ENCODE measurements at places on chromosomes 6 and 20.

GRCh38 chr6:28090917-28091586 is 10.7 kb downstream of the ZNF165 start:
- DNase-seq = peak; percentile 48

GRCh38 chr6:133916650-133917151 is 27.8 kb downstream of the TCF21 start:
- peak; percentile 90 for DNase-seq

GRCh38 chr6:21924002-21924401 is 330.5 kb downstream of the SOX4 start:
- no peak for DNase-seq

DNA sequence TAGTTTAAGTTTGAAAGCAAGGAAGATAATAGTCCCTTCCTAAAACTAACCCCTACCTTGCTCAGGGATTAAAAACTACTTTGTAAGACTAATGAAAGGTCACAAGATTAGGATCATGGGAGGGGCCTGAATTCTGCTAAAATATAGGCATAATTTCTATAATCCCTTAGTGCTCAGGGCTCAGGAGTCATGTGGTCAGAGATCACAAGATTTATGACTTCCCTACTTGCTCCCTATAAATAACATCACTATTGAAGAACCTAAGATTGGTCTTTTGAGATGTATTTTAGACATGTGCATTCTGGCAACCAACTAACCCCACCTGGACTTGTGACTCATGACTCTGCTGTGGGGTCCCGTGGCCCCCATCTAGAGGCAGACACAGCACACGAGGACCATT is 81.1 kb downstream of the STMND1 start:
- DNase-seq = peak; percentile 18

GRCh38 chr6:130376936-130377335 is 11.1 kb downstream of the TMEM200A start:
- no peak for DNase-seq

GRCh38 chr6:3778701-3779573 is 27.4 kb upstream of the PXDC1 start:
- DNase-seq = no peak

- DNase-seq = no peak
Observed at GRCh38 chr20:51560550-51561307, 18.2 kb upstream of the NFATC2 start.

DNA sequence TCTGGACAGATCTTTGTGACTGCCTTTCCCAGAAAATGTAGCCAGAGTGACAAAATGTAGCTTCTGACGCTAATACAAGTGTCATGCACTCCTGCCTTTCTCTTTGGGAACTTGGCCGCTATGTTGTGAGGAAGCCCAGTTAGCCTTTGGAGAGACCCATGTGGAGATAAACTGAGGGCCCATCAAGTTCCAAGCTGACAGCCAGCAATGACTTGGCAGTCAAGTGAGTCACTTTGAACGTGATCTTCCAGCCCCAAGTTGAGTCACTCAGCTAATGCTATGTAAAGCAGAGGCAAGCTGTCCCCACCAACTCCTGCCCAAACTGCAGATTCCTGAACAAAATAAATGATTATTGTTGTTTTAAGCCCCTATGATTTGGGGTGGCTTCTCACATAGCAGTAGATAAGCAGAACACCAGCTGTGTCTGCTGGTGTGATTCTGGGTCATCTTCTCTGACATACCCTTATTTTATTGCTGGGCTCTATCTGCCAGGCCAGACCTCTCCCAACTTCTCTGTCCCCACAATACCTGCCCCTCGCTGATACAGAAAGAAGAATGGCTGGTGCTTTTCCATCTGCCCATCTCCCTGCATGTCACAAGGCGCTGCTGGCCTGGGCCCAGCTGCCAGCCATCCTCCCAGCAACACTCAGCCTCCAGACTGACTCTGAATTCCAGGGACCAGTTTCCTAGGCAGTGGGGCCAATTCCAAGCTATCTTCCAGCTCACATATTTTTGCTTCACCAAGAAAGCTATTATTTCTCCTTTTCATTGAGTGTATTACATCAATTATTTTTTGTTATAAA is 274.8 kb downstream of the LRFN2 start:
- no peak for DNase-seq

GRCh38 chr6:90098627-90099026 is 198.0 kb downstream of the BACH2 start:
- DNase-seq = no peak

- no peak for DNase-seq
Observed at GRCh38 chr20:8663424-8663823, 405.5 kb upstream of the PLCB4 start.

GRCh38 chr20:25014816-25015215 is 22.3 kb upstream of the APMAP start:
- DNase-seq = no peak

DNA sequence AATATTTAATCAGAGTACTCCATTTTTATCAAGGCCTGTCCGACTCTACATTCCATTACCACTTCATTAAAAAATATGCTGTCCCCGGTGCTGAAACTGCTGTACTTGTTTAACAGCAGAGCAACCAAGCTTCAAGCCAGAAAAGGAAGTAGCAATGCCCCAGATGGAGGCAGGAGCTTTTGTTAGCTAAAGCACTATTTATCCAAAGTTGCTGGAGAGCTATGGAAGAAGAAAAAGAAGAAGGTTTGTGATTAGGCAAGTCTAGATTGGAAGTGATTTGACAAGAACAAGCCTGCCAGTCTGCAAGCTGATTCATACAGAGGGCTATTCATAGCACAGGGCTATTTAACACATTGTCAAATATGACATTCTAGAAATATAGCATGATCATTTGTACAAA is 160.9 kb upstream of the SPTLC3 start:
- DNase-seq = peak; percentile 21

DNA sequence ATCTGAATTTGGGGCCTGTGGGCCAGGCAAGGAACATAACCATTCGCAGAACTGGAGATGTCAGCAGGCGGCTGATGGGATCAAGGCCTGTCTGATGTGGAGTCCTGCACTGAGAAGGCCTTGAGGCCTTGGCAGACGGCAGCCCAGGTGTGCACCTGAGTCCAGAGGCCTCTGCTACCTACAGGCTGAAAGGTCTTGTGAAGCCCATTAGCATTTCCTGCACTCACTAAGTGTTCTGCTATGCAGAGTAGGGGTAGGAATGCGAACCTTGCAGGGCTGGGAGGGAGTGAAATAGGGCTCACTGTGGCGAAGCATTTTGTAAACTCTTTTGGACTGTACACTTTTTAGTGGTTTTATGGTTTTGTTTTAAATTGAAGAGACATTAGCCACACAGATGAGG is 48.3 kb upstream of the RNF24 start:
- no peak for DNase-seq

DNA sequence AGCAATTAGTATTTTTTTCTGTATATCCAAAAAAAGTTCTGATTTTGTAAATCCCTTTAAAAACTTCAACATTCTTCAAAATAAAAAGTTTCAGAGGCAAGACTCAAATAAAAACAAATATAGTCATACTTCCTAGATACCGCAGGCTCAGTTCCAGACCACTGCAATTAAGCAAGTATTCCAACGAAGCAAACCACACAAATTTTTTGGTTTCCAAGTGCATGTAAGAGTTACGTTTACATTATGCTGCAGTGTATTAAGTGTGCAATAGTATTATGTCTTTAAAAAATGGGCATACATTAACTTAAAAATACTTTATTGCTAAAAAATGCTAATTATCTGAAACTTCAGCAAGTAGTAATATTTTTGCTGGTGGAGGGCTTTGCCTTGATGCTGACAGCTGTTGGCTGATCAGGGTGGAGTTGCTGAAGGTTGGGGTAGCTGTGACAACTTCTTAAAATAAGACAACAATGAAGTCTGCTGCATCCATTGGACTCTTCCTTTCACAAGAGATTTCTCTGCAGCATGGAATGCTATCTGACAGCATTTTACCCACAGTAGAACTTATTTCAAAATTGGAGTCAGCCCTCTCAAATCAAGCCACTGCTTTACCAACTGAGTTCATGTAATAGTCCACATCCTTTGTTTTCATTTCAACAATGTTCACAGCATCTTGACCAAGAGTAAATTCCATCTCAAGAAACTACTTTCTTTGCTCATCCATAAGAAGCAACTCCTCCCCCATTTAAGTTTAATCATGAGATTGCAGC is 46.0 kb downstream of the PHIP start:
- DNase-seq = peak; percentile 41

DNA sequence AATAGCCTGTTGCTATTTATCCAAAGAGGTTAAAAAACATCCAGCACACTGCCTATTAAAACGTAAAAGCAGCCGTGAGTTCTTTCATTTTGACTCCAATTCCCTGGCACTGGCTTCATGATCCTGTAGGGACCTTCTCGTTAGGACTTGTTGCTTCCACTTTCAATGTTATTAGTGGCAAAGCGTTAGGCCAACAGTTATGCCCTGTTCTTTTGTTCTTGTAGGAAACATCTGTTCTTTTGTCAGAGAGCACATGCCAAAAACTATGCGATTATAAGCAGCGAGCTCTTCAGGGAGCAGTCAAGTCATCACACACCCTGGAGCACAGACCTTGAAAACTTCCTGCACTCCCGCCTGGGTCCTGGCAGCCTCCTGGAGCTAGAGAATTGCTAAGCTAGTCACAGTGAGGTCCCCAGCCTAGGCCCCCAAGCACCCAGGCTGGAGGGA is 609.5 kb upstream of the ARID1B start:
- DNase-seq = peak; percentile 42

- no peak for DNase-seq
Observed at GRCh38 chr6:108850669-108851465, 2.6 kb downstream of the ARMC2 start.

DNA sequence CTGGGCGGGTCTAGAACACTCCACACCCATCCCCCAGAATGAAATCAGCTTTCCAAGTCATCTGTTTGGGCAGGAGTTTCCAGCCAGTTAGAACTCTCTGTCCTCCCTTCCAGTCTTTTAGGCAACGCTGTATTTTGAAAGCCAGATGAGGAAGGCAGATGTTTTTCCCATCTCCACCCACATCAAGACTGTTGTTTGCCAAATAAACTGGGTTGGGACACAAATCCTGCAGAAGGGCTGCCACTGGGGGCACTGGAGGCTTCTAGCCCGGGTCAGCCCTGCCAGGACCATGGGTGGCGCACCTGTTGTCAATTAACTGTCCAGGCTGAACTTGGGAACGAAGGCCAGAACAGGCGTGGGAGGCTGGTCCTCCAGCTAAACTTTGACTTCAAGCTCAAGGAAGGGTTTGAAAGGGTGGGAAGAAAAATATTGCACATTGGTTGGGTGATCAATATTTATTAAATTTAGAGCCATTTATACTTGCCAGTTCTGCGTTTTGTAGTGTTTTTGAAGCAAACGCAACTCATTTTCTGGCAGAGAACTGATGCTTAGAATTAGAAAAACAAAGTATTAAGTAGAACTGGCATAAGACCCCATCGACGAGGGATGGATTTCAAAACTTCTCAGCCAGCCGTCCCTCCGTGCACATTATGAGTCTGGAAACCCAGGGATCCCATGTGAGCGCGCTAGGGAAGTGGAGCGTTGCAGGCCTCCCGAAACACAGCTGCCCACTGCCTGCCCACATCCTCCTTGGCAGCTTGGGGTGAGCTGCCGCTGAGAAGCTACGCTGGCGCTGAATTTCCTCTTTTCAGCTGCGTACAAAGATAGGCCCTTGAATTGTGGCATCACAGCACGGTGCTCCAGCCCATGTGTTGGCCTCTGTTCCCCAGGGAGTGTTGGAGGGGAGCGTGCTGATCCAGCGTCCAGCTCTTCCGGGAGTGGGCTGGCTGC is 297.4 kb downstream of the QKI start:
- DNase-seq = peak; percentile 91
